M059J (cell line): ENCODE measurements at places on chromosomes 12 and 14. TPM values are rescaled to one million over a fixed set of nuclear protein-coding genes. Genes with fewer than 3 reads are reported as not detected.

DNA sequence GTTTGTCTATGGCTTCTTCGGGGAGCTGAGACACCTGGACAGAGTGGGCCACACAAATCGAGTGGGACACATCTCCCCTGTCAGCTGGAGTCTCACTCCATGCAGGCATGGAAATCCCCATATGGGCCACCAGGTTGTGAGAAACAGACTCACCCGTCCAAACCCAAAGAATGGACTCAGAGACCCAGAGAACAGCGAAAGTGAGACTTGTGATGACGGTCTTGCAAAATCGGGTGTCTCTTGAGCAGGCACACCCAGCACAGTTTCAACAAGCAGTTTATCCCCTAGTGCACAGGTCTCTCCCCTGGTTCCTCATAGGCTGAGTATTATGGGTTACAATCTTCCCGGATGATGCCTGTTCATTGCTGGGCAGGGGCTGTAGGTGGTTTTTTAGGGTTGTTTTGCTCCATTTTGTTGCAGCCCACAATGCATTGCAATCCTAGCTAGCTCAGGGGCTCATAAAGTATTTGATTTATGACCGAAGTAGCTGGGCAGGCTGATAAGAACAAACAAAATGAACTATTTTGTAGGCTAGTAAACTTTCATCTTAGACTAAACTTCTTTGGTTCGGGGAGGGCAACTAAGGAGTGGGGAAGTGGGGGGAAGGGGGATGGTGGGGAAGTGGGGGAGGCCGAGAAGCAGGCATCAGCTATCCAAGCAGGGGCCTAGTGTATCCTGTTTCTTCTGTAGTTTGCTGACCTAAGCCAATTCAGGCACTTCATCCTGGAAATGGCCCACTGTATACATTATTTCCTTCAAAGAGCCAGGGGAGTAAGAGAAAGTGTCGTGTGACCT, 45.3 kb downstream of the IQSEC3 start:
- DNase-seq, result no peak

DNA sequence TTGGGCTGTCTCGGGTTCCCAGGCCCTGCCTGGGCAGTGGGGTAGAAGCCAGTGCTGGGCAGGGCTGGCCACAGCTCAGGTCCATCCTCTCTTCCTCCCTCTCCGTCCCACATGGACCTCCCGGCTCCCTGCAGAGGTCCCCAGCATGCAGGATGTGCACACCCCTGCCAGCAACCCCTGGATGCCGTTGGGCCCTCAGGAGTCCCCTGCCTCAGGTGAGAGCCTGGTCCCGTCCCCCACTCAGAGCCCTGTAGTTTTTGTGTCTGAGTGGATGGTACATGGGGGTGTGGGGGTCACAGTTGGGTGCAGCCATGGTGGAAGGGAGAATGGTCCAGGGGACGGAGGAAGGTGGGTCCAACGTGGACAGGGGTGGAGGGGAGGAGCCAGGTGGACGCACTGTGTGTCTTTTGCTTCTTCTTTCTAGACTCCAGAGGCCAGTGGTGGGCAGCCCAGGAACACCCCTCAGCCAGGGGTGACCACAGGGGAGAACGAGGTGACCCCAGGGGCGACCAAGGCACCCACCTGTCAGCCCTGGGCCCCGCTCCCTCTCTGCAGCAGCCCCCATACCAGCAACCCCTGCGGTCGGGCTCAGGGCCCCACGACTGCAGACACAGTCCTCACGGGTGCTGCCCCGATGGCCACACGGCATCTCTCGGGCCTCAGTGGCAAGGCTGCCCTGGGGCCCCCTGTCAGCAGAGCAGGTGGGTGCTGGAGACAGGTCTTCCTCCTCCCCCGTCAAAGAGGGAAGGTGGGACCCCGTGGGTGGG, 21.7 kb downstream of the PAPLN start:
- no peak for DNase-seq

GRCh38 chr12:75553836-75554555, 42.6 kb upstream of the KRR1 start:
- peak; percentile 4 for DNase-seq

GRCh38 chr12:92370828-92371227, 225.2 kb upstream of the BTG1 start:
- no peak for DNase-seq

- no peak for DNase-seq
These were observed 11.7 kb downstream of the TNFRSF1A start for GRCh38 chr12:6330192-6330591.

DNA sequence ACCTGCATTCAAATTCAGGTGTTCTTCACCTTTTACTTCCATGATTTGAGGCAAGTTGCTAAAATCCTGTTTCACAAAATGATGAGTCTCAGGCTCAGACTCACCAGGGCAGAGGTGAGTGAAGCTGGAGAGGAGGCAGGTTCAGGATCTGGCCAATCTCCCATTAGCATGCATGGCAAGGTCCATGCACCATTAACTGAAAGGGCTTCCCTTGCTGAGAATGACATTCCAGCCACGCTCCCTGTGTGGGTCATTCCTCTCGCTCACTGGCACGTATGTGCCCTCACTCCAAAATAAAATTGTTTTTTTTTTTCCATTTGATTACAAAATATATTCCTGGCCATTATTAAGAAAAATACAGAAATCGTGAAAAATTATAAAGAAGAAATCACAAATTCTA, 257.6 kb downstream of the C12orf75 start:
- no peak for DNase-seq

DNA sequence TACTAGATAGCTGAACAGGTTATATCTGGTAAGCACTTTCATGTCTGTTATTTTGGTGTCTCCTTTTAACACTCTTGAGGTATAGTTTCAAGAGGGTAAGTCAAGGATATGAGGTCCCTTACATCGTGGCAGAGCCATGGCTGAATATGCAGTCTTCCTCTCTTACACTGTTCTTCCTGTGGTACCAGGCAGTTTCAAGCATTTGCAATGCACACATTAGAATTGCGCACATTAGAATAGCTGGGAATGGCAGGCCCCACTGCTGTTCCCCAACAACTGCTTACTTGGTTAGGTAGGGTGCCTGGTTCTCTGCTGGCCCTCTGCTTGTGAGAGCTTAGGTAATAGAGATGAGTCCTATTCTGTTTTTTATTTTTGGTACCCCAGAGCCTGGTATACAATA, 41.2 kb downstream of the TMTC2 start:
- DNase-seq, result no peak

GRCh38 chr14:75372260-75372659, 55.6 kb upstream of the JDP2 start:
- peak; percentile 54 for DNase-seq

DNA sequence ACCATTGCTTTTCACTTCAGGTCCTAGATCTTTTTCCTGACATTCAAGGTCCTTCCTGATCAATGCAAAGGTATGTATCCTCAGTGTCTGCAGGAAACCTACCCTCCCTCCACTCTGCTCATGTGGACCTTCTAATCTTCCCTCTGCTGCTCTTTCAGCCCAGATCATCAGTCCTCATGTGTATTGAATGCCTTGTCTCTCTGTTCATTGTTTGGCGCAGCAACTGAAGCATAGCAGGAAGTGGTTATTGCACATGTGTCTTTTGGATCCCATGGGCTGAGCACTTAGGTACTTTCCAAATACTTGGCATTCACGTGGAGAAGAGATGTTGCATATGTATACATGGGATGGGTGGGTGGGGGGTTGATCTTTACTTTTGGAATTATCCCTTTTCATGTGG, 4.3 kb upstream of the NIN start:
- no peak for DNase-seq

GRCh38 chr12:40597133-40597532, 95.1 kb upstream of the CNTN1 start:
- no peak for DNase-seq

- no peak for DNase-seq
These were observed 66.5 kb upstream of the GZMB start for GRCh38 chr14:24700511-24700910.

DNA sequence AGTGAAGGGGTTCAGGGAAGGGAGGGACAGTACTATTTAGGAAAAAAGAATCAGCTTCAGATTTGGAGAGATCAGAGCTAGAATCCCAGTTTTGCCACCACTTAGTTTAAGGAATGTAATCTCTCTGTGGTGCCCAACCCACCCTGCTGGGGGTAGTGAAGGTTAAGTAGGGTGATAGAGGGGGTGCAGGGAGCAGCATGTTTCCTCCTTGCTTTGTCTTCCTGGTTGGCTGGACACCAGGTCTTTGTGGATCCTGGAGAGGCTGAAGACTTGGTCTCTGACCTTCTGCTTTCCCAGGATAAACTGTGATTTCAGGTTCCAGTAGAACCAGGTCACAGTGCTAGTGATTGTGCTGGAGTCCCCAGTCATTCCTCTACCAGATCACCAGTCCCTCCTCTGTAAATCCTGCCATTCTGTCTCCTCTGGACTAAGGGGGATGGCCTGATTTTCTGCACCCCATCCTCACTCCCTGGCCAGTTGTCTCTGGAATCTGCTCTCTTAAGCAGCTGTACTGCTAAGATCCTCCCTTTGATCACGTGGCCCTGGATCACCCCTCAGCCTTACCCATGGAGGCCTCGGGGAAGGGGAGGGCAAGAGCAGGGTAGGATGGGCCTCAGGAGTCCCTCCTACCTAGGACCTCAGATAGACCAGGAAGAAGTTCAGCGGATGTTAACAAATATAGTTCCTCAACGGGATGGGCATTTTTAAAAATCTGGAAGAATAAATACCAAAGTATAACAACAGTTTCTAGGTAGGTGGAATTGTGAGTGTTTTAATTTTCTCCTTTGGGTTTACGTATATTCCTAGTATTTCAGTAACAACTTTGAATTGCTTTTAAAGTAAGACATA, 3.1 kb downstream of the MAP3K12 start:
- peak; percentile 50 for DNase-seq

- DNase-seq, result no peak
These were observed 56.7 kb upstream of the CHGA start for GRCh38 chr14:92866181-92866752.

GRCh38 chr14:100348253-100348729, 25.2 kb downstream of the SLC25A47 start:
- DNase-seq, result no peak

- no peak for DNase-seq
These were observed 440.2 kb downstream of the ATP23 start for GRCh38 chr12:58381546-58381945.

DNA sequence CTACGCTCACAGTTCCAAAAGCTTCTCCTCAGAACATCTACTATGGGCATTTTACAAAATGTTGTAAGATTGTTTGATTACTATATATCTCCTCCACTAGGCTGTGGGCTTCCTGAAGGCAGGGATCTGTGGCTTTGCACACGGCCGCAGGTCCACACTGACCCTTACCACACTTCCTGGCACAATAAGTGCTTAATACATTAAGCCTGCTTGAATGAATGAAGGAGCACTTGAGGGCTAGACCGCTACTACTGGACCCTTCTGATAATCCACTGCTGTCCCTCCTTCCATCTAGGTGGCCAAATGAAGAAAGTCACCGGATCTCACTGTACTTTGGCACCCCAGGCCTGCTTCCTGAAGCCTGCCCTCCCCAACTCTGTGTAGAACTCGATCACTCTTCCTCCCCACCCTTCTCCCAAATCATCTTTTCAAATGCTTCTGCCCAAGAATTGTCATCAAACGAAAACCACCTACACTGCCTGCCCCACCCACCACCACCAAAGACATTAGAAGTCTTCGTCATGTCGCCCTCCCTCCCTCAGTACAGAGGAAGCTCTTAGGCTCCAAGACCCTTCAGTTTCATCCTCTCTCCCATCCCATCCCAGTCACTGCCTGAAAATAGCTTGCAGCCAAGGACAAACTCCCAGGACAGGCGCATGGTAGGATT, 596 bp upstream of the ZBTB39 start:
- no peak for DNase-seq

DNA sequence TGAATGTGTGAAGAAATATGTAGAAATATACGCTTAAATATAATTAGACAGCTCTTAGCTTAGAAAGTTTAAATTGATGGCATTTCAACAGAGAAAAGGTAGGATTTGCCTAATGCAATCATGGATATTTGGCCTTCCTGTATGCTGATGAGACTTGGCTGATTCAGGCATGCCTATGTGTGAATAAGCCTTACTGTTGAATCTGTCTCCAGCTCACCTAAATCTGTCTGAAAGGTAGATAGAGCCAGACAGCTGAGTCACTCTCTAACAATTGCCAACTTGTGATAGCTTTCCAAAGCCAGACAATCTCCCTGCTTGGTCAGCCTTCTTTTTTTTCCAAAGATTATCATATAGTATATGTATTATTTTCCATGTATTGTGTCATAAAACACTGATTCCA, 92.8 kb upstream of the FLRT2 start:
- no peak for DNase-seq

DNA sequence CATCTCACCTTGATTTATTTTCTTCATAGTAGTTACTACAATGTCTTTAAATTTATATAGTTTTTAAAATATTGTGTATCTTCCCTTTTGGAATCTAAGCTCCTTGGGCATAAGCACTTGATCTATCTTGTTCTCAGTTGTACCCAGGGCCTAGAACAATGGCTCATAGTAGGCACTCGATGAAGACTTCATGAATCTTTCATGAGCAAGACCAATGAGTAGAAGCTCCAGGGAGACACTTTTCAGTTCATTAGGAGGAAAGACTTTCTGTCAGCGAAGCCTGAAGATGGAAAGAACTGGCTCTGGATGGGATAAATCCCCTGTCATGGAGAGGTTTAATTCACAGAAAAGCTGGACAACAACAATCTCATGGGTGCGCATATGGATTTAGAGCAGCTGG, 140.2 kb upstream of the CRY1 start:
- no peak for DNase-seq

DNA sequence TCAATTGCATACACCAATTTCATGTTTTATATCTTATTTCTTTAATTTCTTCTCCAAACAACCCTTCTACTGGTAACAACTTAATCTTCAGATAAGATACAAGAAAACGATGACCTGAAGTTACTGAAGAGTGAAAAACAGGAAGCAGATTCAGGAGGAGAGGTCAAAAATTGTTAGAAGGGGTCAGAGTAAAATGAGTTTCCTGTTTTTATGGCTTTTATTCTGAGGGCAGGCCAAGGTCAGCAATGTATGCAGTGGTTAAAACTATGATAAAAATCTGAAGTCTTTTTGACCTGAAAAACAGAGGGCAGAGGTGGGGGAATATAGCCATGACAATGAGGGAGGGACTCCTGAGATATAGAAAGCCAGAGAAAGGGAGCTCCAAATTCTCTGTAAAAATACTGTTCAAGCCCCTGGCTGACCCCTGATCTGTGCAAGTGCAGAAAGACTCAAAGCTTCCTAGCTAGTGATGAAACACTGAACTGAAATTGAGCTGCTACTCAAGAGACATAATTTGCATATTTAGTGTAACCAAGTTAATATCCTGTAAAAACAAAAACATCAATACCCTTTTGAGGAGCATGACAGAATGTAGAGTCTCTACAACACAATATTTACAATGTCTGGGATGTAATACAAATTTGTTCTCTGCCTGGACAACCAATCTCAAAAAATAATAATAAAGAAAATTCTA, 514.3 kb upstream of the SEL1L start:
- no peak for DNase-seq

The DDX51 gene
- 2.2 and 4.8 TPM in 2 replicates for total RNA-seq

The DCN gene
- 16.3 and 16.5 TPM in 2 replicates for total RNA-seq

The RNF41 gene
- total RNA-seq, result 42.8 and 54.9 TPM in 2 replicates

The SPTB gene
- 0.86 and 1.5 TPM in 2 replicates for total RNA-seq

The PROX2 gene
- not detected in 2 replicates for total RNA-seq

The CGRRF1 gene
- 13.0 and 13.9 TPM in 2 replicates for total RNA-seq

The SERPINA5 gene
- 0.05 TPM in 1 of 2 replicates, not detected in the other for total RNA-seq

The RIPK3 gene
- total RNA-seq, result not detected in 2 replicates

The VRTN gene
- total RNA-seq, result not detected in 2 replicates

The COCH gene
- not detected in 2 replicates for total RNA-seq

The CAND1 gene
- 58.6 and 96.5 TPM in 2 replicates for total RNA-seq

The MRPS35 gene
- total RNA-seq, result 66.7 and 97.6 TPM in 2 replicates
